HuH-7 (cell line): ENCODE measurements at places on chromosomes 1 and 21.
A peak's percentile ranks its signal among the peaks of the same experiment; 100 is the strongest.

GRCh38 chr1:78054559-78054958 is 8.8 kb downstream of the GIPC2 start:
- no peak for DNase-seq

- no peak for DNase-seq
These were observed 39.9 kb upstream of the ZNHIT6 start for GRCh38 chr1:85748120-85748519.

DNA sequence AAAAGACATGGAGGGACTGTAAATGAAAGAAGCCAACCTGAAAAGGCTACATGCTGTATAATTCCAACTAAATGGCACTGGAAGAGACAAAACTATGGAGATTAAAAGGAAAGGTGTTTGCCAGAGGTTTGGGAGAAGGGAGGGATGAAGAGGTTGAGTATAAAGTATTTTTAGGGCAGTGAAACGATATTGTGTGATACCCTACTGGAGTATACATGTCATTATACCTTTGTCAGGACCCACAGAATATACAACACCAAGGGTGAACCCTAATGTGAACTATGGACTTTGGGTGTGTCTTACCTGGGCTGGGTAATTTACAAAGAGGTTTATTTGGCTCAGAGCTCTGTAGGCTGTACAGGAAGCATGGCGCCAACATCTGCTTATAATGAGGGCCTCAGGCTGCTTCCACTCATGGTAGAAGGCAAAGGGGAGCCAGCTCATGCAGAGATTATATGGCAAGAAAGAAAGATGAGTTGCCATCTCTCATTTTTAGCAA is 73.4 kb downstream of the CD2 start:
- no peak for DNase-seq

GRCh38 chr1:239952348-239953308 is 139.1 kb upstream of the FMN2 start:
- DNase-seq = peak; percentile 52

DNA sequence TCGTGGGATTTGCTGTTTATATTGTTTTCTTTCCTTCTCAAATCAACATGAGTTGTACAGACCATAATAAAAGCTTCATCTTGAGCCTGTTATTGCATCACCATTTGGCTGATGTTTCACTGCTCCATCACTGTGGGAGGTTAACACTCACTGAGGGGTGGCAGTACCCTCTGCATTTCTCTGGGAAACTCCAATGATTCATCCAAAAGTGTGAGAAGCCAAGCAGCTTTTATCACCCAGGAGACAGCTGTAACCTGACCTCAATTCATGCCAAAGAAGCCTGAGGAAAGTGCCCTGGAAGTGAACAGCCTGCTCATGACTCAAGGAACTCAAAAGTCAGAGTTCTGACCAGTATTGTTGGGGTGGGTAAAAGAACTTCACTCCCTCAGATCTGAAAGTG is 84.1 kb downstream of the GPR88 start:
- DNase-seq = no peak

DNA sequence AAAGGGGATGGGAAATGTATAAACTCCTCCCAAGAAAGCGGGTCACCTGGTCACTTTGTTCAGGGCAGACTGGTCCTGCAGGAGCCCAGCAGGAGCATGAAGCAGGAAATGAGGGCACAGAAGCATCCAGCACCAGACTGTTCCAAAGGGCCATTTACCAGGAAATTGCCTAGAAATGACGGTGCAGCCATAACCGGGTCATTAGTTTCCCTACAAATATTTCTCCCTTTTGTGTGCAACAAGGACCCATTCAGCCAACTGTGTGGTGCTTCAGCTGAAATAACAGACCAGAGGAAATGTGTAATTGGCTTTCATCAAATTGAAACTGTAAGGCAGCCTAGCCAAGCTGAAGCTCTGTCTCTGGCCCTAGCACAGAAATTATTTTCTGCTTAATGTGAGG is 7.6 kb upstream of the CTTNBP2NL start:
- no peak for DNase-seq

- DNase-seq = no peak
These were observed 12.1 kb downstream of the ADARB1 start for GRCh38 chr21:45086337-45086958.

DNA sequence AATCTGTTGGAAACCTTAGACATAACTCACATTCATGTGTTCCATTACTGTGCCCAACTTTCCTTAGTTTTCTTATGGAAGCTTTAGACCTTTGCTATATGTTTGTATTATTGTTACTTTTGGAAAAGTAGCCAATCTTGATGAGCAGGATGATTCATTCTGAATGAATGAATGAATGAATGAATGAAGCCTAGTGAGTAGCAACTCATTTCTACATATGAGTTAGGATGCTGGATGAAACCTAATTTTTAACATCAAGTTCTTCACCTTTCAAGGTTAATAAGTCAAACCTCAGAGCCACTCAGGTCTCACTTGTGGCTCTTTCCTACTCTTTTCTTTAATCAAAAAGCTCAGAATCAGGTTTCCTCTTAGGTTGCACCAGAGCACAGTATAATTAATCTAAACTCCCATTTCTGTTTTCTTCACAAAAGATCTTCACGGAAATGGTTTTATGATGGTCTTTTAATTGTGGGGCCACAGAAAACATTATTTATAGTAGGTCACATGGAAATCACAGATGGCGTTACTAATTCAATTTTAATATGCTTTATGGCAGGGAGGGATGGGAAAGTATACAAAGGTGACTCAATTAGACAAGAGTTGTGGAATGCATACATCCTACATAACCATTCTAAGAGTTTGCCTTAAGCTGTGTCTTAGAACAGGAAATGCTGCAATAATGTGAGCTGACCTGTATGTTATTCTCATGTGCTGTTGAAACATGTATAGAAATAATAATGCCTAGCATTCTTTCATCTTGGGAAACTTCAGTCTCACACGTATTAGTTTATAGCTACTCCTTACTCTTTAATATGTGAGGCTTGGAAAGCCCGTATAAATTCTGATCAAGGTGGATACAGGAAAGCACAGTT is 4.5 kb upstream of the DDX59 start:
- DNase-seq = no peak

DNA sequence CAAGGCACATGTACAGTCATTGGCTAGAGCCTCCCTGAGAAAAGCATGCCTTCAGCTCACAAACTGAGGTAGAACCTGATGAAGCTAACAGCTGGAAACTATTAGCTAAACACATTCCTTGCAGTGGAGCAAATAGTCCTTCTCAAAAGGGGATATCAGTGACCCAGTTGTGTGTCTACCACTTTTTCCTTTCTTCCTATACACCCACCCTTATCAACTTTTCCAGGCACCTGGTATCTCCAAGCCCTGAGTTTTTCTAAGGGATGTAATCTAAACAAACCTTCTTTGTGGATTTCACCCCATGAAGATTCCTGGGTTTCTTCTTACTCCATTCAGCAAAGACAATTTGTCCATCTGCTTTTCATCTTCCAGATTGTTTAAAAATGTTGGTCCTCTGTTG is 10.5 kb upstream of the ZSWIM5 start:
- no peak for DNase-seq

- DNase-seq = no peak
These were observed 504 bp downstream of the DHRS3 start for GRCh38 chr1:12617511-12617900.

DNA sequence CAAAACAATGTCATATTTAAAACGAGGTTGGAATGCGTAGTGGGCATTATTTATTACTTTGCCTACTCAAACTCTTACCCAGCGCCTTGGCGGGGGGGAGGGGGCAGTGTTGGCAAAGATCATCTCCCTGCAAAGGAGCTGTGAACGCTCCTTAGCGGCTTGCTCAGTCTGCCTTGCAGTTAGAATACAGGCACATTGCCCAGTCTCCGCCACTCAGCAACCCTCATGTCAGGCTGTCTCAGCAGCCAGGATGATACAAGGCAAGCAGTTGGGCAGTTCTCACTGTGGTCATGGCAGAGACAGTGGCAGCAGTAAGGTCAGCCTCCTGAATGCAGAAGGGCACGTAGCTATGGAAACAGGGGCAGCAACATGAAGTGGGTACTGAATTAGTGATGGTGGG is 170.4 kb upstream of the KCNK2 start:
- DNase-seq = no peak

GRCh38 chr1:204123376-204123775 is 28.5 kb downstream of the ETNK2 start:
- peak; percentile 44 for DNase-seq

- no peak for DNase-seq
These were observed 21.3 kb downstream of the PDE4B start for GRCh38 chr1:65813956-65814355.

DNA sequence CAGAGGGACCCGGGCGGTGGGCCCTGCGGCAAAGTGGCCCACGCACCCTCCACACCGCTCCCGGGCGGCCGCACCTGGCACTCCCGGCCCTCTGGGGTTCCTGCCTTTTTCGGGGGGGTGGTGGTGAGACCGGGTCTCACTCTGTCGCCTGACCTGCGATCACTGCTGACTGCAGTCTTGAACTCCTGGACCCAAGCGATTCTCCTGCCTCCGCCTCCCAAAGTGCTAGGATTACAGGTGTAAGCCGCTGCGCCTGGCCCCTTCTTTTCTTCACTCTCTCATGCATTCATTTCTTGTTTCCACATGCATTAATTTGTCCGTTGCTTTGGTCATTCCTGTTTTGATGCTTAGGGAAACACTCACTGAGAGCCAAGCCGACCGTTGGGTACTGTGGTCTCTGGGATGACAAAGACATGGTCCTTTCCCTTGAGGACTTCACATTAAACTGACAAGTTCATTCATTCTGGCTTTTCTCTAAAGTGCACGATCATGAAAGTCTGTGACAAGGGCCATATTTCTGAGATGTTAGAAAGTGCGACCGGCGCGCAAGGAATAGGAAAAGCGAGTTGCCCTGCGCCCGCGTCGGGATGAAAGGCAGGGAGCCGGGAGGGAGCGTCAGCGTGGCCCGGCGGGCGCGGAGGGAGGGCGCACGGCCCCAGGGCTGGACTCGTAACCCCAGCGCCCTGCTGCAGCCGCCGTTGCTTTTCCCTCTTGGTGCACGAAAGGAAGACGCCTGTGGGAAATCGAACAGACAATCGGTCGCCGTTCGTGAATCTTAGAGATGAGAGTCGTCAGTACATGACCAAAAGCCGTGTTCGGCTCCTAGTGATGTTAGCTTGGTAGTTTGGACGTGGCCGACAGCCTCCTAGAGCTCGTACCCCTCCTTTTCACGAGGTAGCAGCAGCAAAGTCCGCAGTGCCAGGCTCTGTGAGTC is 1.0 kb upstream of the MCOLN2 start:
- peak; percentile 43 for DNase-seq

- no peak for DNase-seq
These were observed 2010.5 kb downstream of the NCAM2 start for GRCh38 chr21:23008601-23009202.

DNA sequence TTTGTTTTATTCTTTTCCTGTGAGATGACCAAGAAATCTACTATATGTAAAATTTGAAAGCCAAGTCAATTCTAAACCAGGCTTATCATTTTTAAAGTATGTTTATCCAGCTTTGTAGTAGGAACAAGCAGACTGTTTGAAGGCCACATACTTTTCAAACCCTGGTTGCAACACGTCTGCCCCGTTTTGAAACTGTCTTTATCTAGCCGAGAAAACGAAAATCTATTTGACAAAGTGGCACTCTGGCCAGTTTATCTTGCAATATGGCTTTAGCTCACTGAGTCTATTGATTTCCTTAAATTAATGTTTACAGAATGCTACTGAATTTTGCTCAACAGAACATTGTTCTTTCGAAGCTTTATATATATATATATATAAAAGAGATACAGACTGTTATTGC is 39.7 kb downstream of the PROX1 start:
- DNase-seq = no peak

- DNase-seq = no peak
These were observed 59.7 kb downstream of the KANK4 start for GRCh38 chr1:62259551-62259950.

GRCh38 chr1:182315167-182315556 is 76.4 kb downstream of the GLUL start:
- no peak for DNase-seq

DNA sequence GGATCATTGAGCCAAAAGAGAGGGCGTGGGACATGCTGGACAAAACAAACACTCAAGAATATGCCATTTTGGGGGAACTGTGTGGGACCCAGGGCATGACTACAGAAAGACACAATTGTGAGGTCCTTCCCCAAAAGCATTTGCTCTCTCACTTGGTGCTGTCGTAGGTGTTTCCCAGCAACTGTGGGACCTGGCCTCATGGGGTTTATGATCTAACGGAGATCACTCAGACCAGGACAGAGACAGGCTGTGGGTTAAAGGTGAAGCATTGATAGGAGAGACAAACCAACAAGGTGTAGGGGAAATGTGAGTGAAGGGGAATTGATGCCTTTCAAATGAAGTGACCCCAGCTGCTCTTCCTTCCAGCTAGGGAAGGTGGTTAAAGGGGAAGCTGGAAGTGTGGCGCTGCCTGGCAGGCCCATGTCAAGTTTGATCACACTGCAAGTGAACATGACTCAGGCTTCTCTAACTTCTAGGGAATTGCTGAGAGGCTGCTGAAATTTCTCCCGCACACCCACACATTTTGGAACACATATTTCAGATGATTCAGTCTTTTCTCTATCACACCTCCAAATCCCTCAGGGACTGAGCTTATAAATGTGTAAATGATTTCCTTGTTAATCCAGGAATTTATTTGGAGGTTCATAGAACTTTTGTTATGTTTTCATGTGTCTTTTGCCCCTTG is 30.2 kb downstream of the TRAF5 start:
- no peak for DNase-seq

DNA sequence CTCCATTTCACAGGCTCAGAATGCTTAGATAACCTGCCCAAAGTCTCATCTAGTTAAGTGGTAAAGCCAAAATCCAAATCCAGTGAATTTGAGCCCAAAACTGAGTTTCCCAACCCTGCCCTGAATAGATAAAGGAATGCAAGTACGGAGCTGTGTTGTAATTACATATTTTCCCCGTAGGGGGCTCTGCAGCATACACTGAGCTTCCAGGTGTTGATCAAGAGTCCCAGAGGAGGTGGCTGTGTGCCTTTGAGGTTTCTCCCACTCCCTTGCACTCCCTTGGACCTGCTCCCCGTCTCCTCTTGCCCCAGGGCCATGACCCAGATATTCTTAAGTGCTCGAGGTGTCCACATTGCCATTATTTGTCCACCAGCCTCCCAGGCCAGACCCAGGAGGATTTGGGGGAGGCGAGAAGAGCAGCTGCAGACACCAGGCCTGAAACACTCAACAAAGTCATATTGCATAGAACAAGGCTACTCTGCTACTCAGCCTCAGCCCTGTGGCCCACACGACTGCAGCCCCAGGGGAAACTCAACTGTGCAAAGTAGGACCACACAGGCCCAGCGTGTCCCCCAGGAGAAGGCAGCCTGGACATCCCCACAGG is 18.4 kb upstream of the LY9 start:
- peak; percentile 51 for DNase-seq

GRCh38 chr1:32948905-32949304 is 15.7 kb downstream of the RNF19B start:
- DNase-seq = peak; percentile 52

- no peak for DNase-seq
These were observed 28.8 kb downstream of the KRTAP21-3 start for GRCh38 chr21:30689822-30690221.

- DNase-seq = no peak
These were observed 490 bp upstream of the FAM110D start for GRCh38 chr1:26158271-26158907.

DNA sequence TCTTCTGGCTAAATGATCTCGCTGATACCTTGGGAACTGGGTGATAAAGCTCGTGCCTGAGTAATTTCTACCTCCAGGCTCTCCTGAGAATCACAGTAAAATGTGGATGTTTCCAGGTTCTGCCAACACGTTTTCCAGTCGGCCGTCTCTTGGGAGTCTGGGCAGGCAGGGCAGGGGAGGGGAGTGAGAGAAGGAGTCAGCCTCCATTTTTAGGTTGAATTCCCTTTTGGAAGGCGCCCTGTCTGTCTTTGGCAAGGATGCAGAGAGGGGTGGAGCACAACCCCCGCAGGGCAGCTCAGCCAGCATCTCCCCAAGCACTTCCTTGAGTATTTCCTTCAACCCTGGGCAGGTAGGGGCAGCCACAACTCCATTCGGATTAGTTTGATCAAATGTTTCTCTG is 15.5 kb upstream of the ACTRT2 start:
- no peak for DNase-seq
